ENCODE measurements at places on chromosomes 2 and 18. TPM values are rescaled to one million over a fixed set of nuclear protein-coding genes. Genes with fewer than 3 reads are reported as not detected.

Gene SCYGR5
- polyA plus RNA-seq: not detected

DNA sequence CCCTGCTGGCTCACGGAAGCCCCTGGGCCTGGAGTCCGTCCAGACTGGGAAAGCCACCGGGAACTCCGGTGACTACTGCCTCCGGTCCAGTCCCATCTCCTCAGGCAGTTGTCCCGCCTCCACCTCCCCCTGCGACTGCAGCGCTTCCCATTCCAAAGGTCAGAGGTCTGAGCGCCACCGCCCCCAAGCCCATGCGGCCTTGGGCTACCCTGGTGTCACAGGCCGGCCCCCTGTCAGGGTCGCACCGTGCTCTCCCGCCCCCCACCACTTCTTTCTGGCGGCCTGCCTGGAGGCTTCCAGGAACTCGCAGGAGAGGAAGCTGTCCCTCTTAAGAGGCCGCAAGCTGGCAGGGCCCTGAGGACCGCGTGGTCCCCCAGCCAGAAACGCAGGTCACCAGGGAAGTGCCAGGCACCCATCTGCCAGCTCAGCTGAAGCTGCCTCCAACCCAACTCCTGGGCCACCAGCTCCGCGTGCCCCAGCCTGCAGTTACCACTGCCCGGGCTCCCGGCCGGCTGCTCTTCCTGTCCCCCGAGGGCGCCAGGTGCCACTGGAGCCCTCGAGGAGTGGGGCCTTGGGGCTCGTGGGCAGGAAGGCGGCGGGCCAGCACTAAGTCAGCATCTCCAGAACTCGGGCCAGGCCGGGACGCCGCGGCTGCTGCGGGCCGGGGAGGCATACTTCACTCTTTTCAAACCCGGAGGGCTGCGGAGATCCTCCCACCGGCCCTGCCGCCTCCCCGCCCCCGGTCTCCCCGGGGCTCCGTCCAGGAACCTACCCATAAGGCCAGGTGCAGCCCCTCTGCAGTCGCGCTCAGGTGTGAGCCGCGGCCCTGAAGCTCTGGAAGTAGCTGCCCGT lies 83.3 kb upstream of the POMC start:
- DNase-seq: peak; percentile 33

- DNase-seq: no peak
Observed at GRCh38 chr18:77851802-77852201, 602.2 kb downstream of the GALR1 start.

- DNase-seq: no peak
Observed at GRCh38 chr2:217316743-217317142, 456.9 kb upstream of the TNP1 start.

GRCh38 chr2:120224735-120225548 lies 1.7 kb upstream of the TMEM185B start:
- no peak for DNase-seq

Gene TEX44
- not detected for polyA plus RNA-seq

Gene TRIM43
- polyA plus RNA-seq: not detected

DNA sequence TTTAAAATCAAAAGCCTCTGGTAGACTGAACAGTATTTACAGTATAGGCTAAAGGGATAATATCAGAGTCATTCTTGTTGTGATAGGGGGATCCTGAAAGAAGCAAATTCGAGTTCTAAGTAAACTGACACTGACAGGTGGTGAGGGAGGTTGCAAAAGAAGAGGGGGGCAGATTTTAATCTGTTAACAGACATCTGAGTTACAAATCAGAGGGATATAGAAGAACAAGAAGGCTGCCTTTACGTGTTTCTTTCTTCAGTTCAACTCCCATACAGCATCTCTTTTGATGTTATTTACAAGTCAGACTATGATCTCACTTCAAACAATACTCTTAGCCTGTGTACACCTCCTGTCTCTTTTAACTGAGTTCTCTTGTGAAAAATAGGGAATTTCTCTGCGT lies 16.3 kb upstream of the ITGA4 start:
- no peak for DNase-seq

GRCh38 chr2:230861552-230862255 lies 3.0 kb upstream of the ITM2C start:
- DNase-seq: no peak

- DNase-seq: no peak
Observed at GRCh38 chr2:187857826-187858225, 303.6 kb upstream of the TFPI start.

- DNase-seq: no peak
Observed at GRCh38 chr2:162261032-162261945, 18.0 kb upstream of the FAP start.

DNA sequence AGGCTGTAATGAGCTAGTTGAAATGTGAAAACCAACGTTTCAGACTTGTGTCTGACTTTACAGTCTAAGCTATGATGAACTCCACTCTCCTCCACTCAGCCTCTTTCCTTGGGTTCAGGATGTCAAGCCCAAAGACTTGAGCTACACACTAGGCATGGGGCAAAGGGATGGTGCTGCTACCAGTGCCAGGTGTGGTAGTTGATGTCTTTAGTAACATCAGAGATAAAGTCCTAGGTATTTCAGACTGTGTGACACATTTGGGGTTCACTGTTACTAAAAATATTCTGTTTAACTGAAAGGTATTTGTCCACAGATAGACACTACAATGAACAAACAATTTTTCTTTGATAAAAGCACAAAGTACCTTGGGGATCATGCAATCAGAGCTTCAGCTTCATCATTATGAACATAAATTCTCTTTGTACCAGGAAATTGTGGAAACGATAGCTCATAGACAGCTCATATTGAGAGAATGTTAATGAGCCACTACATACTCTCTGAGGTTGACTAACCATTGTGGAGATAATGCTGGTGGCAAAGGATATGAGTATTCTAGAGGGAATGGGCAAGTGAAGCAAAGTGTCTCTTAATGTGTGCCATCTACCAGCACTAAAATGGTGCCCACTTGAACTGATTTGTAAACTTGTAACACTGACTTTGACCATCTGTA lies 253.7 kb upstream of the THUMPD2 start:
- no peak for DNase-seq

DNA sequence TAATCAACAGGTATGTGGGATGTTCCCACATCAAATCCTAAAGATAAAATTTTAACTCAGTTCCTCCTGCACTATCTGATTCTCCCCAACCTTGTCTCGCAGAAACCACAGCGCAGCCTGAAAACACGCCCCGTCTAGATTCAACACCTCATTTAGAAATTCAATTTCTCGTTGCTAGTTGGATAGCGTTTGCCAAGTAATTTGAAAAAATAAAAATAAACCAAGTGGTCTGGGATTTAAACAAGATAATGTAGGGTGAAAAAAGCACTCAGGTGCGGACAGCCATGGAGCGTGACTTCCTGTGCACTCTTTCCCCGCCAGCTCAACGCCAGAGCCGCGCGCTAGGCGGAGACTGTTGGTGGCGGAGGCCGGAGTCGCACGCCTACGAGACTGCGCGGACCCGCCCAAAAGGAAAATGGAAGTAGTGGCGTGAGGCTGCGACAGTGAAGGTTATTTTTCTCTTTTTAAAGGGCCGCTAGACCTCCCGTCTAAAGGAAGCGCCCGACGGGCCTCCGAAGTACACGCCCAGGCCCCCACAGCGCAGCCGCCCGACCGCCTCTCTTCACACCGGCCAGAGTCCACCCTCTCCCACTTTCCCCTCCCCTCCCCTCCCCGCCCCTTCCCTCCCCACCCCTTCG lies 615 bp upstream of the CCNT2 start:
- peak; percentile 92 for DNase-seq

DNA sequence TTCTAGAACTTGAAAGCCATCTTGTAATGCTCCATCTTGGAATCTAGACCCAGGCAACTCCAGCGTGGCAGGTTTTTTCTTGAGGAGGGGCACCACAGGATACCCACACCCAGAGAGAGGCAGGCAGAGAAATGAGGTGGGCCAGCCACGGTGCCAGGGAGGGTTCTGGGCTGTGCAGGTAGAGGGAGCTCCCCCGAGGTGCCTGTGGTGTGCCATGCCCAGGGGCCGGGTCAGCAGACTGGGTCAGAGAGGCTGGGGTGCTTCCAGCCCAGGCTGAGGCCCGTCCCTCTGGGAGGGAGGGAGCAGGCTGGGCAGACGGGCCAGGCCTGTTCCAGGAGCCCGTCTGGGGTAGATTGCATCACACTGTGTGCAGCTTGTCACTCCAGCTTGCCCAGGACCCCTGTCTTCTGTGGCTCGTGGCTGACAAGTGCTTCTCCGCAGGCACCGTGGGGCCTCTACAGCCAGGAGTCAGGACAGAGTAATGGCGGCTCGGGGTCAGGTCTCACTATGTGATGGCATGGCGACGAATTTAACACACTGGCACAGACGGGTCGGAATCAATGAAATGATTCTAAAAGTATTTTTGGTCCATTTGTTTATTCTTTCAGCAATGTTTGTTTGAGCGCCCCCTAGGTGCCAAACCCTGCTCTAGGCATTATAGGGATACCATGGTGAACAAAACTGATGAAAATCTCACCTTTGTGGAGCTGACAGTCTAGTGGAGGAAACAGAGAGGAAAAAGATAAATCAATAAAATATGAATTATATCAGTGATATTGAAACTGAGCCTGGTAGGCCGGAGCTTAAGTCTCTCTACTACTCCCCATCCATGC lies 144.0 kb downstream of the ACOXL start:
- no peak for DNase-seq

Gene CTDP1
- polyA plus RNA-seq: 30.2 TPM

Gene TACR1
- polyA plus RNA-seq: not detected

DNA sequence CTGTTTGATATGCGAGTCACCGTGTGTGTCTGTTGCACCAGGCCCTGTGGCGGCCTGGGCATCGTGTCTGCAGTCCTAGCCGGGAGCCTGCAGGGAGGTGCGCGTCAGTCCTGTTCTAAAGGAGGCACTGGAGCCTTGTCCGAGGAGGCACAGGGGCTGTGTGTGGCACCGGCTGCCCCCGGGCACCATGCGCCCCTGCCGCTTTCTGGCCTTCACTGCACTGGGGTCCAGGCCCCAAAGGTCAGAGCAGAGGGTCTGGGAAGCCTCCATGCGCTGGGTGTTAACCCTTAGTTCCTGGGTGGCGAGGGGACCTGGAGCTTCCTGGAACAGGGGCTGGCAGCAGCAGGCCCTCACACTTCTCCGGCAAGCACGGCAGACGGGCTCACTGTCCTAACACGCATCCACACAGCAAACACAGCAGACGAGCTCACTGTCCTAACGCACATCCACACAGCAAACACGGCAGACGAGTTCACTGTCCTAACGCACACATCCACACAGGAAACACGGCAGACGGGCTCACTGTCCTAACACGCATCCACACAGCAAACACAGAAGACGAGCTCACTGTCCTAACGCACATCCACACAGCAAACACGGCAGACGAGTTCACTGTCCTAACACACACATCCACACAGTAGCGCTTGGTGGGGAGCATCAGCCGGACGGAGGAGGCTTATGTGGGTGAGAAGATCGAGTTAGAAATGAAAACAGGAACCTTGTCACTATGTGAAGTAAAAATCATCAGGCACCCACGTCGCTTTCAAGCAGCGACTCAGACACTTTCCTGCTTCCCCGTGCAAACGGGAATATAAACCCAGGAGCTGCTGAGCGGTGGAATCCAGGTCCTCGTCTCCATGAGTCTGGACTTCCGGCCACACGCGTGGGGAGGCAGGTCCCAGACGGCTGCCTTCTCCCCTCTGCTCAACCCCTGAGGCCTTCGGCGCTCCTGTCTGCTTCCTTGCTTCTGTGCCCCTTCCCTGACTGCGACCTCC lies 65.3 kb downstream of the TPO start:
- DNase-seq: no peak

DNA sequence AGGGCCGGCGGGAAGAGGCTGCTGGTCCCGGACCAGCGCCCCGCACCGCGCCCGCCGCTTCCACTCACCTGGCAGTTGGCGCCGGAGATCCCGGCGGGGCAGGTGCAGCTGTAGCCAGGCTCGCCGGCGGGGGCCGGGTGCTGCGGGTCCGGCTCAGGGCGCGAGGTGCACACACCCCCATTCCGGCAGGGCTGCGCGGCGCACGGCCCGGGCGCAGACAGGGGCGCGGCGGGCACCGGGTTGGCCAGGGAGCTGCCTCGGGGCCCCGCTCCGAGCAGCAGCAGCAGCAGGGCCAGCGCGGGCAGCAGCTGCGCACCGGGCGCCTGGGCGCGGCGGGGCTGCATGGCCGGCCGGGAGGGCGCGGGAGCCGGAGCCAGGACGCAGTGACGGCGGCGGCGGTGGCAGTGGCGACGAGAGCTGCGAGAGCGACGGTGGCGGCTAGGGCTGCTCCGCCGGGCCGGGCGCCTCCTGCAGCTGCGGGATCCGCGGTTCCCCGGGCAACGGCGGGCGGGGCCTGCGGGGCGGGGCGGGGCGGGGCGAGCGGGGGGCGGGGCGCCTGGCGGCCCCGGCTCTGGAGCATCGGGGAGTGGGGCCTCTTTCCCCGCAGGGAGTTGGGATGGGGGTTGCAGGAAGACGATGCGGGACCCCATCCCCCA lies at the start of gene DNER:
TSS of gene DNER (minus strand) at position 476 of the 656 bp plus-strand sequence. CDS start at position 344, 132 bp downstream.
- DNase-seq: peak; percentile 47

All from CD4-positive, alpha-beta memory T cell (primary cell).